ENCODE measurements at places on chromosomes 12 and 14.

- no peak for DNase-seq
Observed at GRCh38 chr12:118102070-118102469, 1.7 kb downstream of the VSIG10 start.

- DNase-seq, result no peak
Observed at GRCh38 chr12:27003421-27004381, 10.5 kb downstream of the TM7SF3 start.

- DNase-seq, result no peak
Observed at GRCh38 chr12:49305762-49306510, 11.0 kb downstream of the PRPH start.

DNA sequence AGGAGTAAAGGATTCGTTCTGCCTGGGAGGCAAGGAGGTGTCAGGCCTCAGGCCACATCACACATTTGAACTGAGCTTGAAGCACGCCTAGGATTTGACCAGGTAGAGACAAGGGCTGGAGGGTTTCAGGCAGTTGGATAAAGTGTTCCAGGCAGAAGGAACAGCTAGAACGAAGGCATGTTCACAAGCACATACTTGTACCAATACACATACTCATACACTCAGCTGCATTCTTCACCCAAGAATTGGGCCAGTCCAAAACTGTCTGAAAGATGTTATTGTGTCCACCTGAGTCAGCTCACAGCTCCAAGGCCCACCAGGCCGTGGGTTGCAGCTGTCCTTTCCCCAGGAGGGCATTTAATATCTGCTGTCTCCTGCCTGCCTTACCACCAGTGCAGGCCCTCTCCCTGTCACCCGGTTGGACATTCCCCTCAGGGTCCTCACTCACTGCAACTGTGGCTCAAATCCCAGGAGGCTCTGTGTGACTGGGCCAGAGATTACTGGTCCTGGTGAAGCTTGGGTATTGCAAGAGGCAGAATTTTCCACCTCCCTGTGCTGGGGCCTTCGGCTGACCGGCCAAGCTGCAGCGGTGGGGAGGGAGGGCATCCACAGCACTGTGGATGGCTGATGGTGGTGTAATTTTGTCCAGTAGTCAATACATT is 12.8 kb upstream of the AQP2 start:
- no peak for DNase-seq

- DNase-seq, result no peak
Observed at GRCh38 chr14:66360366-66360926, 125.7 kb upstream of the CCDC196 start.

DNA sequence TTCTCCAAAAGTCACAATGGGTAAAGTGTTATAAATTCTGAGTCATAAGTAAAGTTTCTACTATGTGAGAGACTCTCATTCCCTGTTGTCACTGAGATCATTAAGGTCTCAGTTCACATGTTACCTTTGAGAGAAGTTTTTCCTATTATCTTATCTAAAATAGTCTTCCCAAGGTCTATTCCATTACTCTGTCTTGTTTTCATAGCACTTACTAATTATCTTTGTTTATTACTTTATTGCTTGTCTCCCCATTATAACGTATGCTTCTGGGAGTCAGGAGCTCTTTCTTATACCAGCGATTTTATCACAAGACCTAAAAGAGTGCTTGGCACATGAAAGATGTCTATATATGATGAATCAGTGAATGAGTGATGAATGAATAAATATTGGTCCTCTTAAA is 1001.9 kb downstream of the DIO2 start:
- DNase-seq, result no peak

GRCh38 chr12:63777340-63777739 is 2.4 kb upstream of the RXYLT1 start:
- no peak for DNase-seq

- no peak for DNase-seq
Observed at GRCh38 chr12:100741084-100741711, 53.4 kb upstream of the ANO4 start.

DNA sequence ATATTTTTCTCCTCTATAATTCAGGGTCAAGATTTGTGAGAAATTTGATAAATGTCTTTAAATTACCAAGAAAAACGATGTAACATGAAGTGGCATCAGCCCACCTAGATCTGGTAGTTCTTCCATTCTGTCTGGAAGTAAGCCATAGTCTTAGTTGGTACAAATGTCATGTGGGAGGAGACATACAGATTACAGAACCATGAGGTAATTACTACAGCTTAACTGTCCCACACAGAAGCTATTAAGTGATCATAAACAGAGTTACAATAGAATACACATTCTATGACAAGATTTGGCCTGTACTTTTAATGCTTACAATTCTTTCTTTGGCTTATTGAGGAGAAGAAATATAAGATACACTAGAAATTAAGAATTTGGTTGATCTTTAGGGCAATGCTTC is 13.7 kb upstream of the SIX1 start:
- no peak for DNase-seq

- no peak for DNase-seq
Observed at GRCh38 chr12:109475993-109476806, 900 bp downstream of the KCTD10 start.

DNA sequence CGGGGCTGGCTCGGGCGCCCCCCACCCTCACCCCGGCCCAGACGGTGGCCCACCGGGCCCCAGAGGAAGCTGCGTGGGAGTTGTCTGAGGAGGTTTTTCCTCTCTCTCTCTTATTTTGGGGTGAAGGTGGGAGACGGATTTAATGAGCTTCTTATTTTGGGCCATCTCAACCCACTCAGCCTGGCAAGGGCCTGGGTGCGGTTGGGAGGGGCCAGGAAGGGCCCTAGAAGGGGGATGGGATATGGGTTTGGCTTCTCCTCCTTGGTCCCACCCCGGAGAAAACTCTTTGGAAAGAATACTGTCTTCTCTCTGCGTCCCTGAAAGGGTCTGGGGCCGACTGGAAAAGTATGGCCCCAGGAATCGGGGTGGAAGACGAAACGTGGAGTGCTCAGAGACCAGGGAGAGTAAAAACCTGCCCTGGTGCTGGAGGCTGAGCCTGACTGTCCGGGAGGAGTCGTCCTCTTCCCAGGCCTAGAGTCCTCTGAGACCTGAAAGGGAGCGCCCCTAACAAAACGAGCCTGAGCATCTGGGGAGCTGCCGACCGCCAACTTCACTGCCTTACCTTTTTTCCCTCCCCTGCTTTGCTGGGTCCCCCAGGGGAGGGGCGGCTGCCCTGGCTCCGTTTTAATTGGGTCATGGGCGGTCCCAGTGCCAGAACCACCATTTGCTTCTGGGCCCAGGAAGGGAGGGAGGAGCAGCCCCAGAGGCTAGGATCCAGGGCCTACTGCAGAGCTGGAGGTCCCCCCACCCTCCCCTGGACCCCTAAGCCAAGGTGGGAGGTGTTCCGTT is 1.6 kb downstream of the MMP14 start:
- DNase-seq, result no peak

- DNase-seq, result no peak
Observed at GRCh38 chr12:104064842-104065427, 604 bp downstream of the HCFC2 start.

- DNase-seq, result no peak
Observed at GRCh38 chr14:40682131-40682913, 924.4 kb upstream of the LRFN5 start.

DNA sequence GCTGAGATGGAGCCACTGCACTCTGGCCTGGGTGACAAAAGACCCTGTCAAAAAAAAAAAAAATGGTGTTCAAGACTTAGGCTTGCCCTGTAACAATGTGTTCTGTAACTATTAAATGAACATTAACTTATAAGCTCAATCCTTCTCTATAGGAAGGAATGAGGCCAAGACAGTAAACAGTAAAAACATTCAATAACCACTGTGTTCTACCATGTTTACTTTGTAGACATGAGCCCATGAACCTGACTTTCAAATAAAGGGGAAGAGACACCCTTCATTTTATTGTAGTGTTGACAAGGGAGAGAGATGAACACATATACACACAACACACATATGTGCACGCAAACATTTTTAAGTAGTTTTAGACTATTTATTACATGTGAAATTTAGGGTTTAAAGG is 20.1 kb upstream of the RASSF3 start:
- no peak for DNase-seq

DNA sequence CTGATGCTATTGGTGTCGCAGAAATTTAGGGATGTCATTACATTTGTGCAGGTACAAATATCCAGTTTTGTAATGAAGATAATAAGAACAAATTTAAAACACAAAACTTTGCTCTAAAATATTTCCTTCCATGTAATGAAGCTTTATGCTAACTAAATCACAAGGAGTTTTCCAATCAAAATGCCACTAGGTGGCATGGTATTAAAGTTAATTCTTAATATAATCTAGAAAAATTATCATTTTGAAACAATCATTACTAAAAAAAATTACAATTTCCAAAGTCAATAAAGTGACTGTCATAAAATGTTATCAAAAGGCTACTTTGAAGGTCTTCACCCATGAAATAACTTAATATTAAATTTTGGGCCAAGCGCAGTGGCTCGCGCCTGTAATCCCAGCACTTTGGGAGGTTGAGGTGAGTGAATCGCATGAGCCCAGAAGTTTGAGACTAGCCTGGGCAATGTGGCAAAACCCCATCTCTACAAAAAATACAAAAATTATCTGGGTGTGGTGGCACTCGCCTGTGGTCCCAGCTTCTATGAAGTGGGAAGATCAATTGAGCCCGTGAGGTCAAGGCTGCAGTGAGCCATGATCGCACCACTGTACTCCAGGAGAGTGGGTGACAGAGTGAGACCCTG is 77.4 kb downstream of the KIF21A start:
- no peak for DNase-seq

GRCh38 chr14:64191756-64192155 is 102.4 kb downstream of the ESR2 start:
- no peak for DNase-seq

- DNase-seq, result no peak
Observed at GRCh38 chr12:10221846-10222245, 9.2 kb downstream of the GABARAPL1 start.

GRCh38 chr12:95942101-95942523 is 302 bp downstream of the CCDC38 start:
- DNase-seq, result no peak

DNA sequence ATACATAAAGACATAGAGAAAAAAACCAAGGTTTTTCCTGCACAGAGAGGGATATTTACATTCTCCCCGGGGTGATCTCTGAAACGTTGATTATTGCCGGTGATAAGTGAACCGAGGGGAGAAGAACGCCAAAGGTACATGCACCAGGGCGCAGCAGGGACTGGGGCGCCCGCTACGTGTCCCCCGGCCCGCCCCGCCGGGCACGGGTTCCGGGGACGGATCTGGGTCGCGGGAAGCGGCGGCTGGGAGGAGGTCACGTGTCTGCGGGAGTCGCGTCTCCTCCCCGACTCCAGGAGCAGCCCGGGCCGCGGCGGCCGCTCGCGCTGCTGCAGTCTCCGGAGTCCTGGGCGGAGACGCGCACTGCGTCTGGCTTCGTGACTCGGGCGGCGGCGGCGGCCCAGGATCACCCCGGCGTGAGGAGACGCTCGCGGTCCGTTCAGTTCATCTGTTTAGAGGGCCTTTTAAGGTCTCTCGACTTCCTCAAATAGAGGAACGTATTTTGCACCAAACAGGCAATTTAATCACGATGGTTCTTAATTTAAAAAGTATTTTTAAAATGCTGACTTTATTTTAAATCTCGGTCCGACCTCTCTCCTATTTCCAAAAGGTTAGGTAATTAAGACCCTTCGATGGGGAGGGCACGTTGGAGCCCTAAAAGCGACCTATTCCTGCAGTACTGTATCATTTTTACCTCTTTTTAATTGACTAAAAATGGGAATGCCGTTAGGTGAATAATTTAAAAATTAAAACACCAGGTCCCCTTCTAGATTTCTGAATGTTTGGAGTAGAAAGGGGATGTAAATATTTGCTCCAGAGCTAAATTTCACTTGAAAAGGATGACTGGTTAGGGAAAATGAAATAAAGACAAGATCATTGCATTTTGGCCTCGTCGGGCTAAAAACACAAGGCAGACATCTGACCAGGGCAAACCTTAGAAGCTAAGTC is 1.8 kb upstream of the BHLHE41 start:
- DNase-seq, result peak; percentile 74

DNA sequence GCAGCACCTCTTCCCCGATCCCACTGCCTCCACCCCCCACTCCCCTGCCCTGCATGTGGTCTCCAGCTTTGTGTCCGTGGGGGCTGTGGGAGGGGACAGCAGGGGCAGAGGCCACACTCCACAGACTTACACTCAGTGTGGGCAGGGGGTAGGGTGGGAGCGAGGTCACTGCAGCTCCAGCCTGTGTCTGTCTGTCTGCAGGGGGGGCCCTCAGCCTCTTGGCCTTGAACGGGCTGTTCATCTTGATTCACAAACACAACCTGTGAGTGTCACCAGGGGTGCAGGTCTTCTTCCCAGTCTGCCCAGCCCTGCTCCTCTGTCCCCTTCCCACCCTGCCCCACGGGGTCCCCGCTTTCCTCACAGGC is 6.5 kb downstream of the NOC4L start:
- DNase-seq, result no peak

DNA sequence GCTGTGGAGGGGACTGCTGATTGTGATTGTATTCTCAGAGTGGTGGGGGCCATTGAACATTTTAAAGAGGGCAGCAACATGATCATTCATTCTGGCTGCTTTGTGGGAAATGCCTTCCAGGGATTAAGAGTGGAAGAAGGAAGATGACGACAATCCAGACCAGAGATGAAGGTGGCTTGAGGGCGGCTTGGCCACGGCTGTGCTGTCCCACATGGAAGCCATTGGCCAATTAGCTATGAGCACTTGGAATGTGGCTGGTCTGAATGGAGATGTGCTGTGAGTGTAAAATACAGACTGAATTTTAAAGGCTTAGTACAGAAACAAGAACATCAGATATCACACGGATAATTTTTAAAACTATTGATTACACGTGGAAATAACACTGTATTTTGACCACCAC is 19.2 kb upstream of the SLC10A1 start:
- no peak for DNase-seq
